ENCODE measurements at places on chromosomes 2 and 18.

GRCh38 chr18:36889742-36890141 lies 60.8 kb downstream of the KIAA1328 start:
- DNase-seq = no peak

GRCh38 chr2:214989187-214989586 lies 149.2 kb downstream of the ABCA12 start:
- no peak for DNase-seq

DNA sequence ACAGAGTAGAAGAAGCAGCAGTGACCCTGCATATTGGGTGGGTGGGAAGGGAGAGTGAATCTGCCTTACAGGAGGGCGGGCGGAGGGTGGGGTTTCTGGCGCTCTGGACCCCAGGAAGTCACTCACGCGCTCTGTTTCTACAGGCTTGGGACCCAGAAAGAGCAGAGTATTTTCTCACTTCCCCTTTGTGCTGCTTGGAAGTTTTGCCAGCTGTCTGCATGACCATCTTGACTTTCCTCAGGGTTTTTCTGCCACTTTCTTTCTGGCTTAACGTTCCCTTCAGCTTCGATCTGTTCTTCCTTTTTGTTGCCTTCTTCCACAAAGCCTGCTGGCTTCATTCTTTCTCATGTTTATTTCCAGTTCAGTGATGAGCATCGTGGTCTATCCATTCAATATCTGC lies 383.1 kb downstream of the GALR1 start:
- DNase-seq = peak; percentile 80

GRCh38 chr18:24427484-24427883 lies 1.0 kb downstream of the IMPACT start:
- DNase-seq = peak; percentile 13

- no peak for DNase-seq
Measured at GRCh38 chr2:129765326-129765677, 214.2 kb upstream of the RAB6C start.
